GM18507 (cell line): ENCODE measurements at places on chromosomes 7 and 10.

- DNase-seq = no peak
These were observed 10.7 kb upstream of the IDI2 start for GRCh38 chr10:1036341-1036791.

DNA sequence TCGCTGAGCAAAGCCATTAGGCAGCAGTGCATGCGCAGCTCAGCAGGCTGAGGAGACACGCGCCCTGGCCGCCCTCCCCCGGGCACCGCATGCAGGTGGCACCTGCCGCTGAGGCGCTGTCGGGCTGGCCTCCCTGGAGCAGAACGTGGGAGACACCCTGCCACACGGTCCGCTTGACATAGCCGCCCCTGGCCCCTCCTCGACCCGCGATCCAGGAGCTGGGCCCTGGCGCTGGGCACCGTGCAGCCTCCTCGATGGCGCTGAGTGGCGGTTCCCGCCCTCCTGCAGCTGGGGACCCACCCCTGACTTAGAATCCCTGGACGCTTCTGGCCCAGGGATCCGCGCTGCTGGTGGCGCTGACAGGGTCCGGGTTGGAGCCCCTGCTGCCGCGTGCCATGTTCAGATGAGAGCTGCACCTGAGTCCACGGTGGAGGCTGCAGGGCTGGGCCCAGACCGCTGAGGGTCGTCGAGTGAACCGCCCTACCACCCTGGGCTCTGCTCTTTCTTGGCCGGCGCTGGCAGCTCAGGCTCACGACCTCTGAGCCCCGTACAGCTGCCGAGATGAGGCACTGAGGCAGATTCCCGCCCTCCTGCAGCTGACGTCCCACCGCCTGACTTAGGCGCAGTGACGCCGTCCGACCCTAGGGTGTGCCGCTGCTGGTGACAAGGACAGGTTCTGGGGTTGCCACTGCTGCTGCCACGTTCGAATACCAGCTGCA, 116.8 kb downstream of the OR13A1 start:
- no peak for DNase-seq

GRCh38 chr7:155298288-155298833, 683 bp downstream of the INSIG1 start:
- DNase-seq = no peak

- DNase-seq = no peak
These were observed 9.2 kb downstream of the PCBD1 start for GRCh38 chr10:70879207-70879606.

- no peak for DNase-seq
These were observed 82.7 kb upstream of the KMT2E start for GRCh38 chr7:104931181-104931781.

- peak; percentile 32 for DNase-seq
These were observed 82.3 kb upstream of the GPR26 start for GRCh38 chr10:123583639-123584418.

DNA sequence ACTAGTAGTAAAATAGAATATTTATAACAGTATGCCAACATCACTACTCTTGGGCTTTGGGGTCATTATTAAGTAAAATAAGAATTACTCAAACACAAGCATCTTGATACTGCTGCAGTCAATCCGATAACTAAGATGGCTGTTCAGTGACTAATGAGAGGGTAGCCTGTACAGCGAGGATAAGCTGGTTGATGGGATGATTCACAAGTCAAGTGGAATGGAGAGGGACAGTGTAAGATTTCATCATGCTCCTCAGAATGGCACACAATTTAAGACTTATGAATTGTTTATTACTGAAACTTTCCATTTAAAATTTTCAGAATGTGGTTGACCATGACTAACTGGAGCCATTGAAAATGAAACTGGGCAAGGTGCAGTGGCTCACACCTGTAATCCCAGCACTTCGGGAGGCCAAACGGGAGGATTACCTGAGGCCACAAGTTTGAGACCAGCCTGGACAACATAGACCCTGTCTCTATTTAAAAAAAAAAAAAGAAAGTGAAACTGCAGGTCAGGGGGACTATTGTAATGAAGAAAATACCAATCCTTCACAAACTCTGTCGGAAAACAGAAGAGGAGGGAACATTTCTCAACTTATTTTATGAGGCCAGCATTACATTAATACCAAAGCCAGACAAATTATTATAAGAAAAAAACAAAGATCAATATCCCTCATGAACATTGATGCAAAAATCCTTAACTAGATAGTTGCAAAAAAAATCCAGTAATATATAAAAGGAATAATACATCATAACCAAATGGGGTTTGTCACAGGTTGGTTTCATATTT, 11.2 kb downstream of the AVL9 start:
- no peak for DNase-seq

GRCh38 chr10:93346694-93347093, 135.4 kb downstream of the MYOF start:
- DNase-seq = no peak

DNA sequence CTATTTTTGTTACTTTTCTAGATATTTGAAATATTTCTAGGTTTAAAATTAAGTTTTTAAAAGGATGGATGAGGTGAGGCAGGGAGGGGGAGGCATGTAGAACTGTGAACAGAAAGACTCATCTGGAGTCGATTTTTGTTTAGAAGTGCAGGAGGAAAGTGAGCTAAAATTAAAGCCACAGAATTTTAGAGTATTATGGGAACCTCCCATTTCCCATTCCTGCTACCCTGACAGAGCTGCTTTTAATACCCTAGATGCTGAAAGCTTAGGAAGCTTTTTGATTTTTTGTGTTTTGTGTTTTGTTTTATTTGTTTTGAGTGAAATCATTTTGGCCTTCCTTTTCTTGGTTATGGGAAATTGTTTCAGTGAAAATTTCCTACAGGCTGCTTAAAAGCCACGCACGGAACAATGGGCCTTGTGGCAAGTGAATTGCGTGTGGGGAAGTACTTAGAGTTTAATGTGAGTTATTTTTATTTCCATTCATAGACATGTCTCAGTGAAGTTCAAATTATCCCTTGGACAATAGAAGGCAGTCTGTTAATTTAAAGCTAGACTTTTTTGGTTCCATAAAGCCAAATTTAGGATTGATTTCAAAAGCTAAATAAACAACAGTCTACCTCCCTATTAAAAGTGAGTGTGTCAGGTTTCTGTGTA, 102.0 kb upstream of the HDAC9 start:
- DNase-seq = no peak

- DNase-seq = no peak
These were observed 120.4 kb downstream of the ARHGAP21 start for GRCh38 chr10:24603333-24603732.

DNA sequence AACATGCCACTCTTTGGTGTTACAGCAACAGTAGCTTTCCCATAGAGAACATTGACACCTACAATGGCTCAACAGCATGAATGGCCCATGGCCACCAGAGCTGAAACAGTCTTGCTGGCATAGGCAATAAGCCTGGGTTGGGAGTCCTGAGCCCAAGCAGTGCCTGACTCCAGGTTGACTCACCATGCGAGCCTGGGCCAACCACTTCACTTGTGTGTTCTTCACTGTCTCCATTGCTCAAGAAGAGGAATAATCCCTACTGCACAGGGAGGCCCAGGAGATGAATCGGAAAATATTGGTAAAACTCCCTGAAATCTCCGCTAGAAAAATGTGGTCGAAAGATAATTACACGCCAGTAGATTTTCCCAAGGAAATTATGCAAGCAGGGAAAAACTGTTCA, 89.2 kb upstream of the INHBA start:
- no peak for DNase-seq
